ENCODE measurements at places on chromosomes 3 and 15.

GRCh38 chr3:168806871-168807270, 711.1 kb upstream of the GOLIM4 start:
- no peak for DNase-seq

GRCh38 chr3:194312186-194312742, 38.9 kb downstream of the CPN2 start:
- DNase-seq: no peak

DNA sequence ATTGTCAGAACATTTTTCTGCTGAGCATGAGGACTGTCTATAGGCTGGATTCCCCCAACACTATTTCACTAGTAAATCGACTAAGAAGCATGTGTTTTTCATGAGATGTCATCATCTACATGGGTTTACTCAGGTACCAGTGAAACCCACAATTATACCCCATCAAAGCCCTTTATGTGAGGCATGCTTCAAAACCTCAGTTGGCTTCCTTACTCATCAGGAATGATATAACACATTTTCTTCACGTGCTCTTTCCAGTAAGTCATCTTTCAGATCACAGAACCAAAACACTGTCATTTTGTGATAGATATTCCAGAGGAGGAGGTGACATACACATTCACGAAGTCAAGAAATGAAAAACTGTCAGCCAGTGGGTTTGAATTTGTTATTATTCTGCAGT, 116.5 kb downstream of the ANO10 start:
- DNase-seq: no peak

DNA sequence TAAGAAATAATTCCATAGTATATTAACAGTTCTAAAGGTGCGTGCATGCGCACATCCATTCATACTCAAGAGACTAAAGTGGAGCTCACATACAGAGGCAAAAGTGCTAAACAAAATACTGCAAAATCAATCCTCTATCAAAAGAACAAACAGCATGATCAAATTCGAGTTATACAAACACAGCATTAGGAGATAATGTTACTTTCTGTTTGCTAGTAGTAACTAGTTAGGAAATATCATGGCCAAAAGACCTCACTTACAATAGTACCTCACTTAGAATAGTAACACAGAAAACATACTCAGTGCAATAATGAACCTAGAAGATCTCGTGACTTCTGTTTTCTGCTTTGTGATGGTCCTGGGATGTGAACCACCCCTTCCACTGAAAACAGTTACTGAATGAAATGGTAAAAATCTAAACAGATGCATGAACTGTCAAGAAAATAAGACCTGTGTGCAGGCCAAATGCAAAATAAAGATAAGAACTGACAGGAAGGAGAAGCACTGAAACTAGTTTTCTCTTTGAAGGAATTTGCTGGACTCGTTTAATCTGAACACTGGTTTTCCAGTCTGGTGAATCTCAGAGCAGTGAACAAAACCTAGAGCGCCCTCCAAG, 20.9 kb upstream of the CEMIP start:
- no peak for DNase-seq

- no peak for DNase-seq
These were observed 263 bp upstream of the UTS2B start for GRCh38 chr3:191330530-191331048.

DNA sequence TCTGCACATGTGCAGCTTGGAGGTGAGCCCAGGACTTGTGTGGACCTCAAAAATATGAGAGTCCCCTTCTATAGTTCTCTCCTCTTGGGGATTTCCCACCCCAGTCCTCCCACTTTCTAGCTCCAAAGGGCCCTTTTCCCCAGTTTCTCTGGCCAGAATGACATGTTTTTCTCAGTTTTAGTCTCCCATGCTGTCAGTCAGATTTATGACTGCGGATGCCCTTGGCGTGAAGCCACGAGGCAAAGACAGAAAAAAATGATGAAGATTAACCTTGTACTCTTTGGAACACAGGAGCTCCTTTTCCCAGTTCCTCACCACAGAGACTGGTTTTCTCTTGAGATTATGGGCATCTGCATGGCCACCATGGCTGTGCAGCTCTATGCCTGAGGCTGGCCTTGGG, 72.0 kb upstream of the TTBK2 start:
- DNase-seq: no peak

DNA sequence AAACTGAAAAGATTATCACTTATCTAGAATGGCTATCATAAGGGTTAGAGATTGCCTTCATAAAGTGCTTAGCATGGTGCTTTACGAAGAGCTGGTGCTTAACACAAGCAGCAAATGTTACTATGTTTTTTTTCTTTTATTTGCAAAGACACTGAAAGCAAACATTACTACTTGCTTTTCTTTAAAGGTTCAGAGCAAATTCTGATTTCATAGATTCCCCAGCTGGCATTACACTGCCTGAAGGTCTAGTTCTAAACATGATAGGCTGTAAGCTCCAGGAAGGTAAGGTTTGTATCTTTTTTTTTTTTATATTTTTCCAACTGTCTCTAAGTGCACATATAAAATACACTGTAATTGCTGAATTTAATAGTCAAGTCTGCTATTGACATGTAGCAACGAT, 71.9 kb downstream of the UQCC5 start:
- DNase-seq: no peak

- DNase-seq: no peak
These were observed 68.4 kb upstream of the MFGE8 start for GRCh38 chr15:88981244-88982215.

DNA sequence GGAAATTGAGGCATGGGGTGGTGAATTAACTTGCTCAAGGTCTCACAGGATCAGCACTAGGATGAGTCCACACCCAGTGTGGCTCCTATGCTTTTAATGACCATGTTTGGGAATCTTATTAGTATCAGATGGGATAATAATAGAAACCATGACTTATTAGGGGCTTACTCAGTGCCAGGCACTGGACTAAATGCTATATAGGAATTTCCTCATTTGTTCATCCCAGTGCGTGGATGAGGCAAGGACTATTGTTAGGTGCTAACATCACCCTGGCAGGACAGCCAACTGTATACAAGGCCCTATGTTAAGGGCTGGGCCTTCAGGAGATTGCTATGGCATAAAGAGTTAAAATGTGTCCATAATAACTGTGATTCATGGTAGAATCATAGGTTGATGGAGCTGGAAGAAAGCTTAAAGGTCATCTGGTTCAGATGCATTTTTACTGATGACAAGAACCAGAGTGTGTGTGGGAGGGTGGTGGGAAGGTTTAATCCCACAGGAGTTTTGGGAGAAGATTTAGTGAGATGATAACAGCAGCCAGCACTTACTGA, 4.7 kb upstream of the FEM1B start:
- DNase-seq: no peak
